ENCODE measurements at places on chromosomes 6 and 20. TPM values are rescaled to one million over a fixed set of nuclear protein-coding genes. Genes with fewer than 3 reads are reported as not detected.

Gene THEMIS
- total RNA-seq: not detected

Gene PTCHD4
- total RNA-seq: 1.5 TPM

Gene TFAP2D
- not detected for total RNA-seq

Gene IMPG1
- total RNA-seq: 0.37 TPM

Gene TRDN
- total RNA-seq: not detected

Gene GPR6
- not detected for total RNA-seq

Gene WFDC10B
- not detected for total RNA-seq
